ENCODE measurements at places on chromosomes 7 and 10.
A peak's percentile ranks its signal among the peaks of the same experiment; 100 is the strongest.

GRCh38 chr7:92244808-92245486, 767 bp downstream of the KRIT1 start:
- DNase-seq = no peak

- DNase-seq = no peak
Measured at GRCh38 chr10:110873951-110874350, 2.2 kb downstream of the PDCD4 start.

- DNase-seq = no peak
Measured at GRCh38 chr7:139875821-139876241, 46.8 kb downstream of the TBXAS1 start.

- no peak for DNase-seq
Measured at GRCh38 chr7:41130561-41131236, 572.2 kb downstream of the INHBA start.

DNA sequence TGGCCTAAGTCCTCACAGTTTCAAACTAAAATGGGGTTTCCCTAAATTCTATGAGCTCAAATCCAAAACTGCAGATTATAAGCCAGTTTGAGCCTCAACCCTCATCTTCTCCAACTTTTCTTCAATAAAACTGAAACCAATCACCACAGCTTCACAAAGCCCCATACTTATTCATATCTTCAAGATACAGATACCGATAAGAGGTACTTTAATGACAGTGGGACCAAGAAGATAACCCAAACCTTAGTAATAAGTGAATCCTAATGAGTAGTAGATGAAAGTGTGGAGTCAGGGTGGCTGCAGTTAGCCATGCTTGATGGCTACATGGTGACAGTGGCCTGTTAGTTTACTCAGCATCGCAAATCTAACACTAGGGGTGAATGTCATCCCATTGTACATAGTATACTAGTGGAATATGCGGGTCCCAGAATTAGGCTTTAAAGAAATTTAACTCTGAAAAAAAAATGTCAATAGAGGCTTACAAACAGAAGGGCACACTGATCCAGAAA, 395.8 kb upstream of the PHF14 start:
- no peak for DNase-seq

- no peak for DNase-seq
Measured at GRCh38 chr7:94240902-94241301, 153.8 kb upstream of the COL1A2 start.

DNA sequence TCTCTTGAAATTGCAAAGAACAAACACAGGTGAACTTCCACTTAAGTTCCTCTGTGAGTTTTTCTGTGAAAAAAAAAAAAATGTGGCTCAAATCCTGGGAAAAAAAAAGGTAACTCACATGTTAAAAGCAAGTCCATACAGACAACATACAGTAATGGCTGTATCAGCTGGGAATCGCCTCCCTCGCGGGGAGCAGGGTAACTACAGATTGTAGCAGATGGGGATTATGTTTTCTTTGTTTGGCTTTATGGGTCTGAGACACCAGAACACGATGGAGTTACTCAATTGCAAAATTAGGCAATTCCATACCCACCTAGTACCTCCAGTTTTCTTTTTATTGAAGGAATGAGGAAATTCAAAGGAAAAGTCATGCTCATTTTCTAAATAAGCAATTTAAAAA, 42.3 kb downstream of the FEZF1 start:
- no peak for DNase-seq

DNA sequence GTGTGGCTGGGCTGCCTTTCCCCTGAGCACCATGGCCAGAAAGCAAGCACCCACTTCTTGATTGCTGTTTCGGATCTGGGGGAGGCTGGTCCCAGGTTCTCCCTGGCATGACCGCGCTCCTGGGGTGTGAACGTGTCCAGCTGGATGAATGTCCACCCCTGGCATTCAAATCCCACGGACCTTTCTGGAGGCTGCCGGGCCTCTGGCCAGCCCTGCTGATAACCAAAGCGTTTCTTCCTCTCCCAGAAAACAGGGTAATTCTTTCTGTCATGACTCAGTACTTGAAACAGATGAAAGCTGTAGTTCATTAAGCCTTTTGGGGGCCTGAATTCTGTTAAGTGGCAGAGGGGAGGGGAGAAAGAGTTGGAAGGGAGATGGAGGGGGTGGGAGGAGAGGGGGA, 73.1 kb upstream of the SAMD8 start:
- DNase-seq = no peak

GRCh38 chr7:102222445-102222844, 64.2 kb upstream of the SH2B2 start:
- no peak for DNase-seq

- no peak for DNase-seq
Measured at GRCh38 chr7:120334475-120334874, 61.5 kb downstream of the KCND2 start.

- peak; percentile 39 for DNase-seq
Measured at GRCh38 chr10:124403548-124403947, 15.2 kb downstream of the OAT start.

DNA sequence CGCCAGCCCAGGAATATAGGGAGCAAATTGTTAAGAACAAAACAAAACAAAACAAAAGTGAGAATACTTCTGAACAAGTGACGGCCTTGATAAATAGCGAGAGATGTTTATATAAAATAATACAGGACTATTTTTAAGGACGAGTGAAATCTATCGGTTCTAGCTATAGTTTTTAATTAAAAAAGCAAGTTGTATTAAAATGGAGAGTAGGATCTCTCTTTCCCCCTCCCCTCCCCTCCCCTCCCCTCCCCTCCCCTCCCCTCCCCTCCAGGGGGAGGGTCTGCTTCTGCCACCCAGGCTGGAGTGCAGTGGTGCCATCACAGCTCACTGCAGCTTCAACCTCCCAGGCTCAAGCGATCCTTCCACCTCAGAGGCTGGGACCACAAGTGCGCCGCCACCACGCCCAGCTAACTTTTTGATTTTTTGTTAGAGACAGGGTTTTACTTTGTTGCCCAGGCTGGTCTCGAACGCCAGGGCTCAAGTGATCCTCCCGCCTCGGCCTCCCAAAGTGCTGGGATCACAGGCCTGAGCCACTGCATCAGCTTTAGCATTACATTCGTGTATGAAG, 440 bp upstream of the TCAF1 start:
- DNase-seq = no peak

DNA sequence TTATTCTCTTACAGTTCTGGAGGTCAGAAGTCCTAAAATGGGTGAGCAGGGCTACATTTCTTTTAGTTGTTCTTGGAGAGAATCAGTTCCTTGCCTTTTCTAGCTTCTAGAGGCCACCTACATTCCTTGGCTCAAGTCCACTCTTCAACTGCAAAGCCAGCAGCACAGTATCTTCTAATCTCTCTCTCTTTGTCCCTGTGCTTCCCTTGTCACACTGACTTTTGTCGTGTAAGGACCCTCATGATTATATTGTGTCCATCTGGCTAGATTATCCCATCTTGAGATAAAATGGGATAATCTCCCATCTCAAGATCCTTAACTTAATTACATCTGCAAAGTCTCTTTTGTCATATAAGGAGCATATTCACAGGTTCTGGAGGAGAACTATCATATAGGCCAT, 359.0 kb downstream of the ADRA2A start:
- DNase-seq = no peak

- DNase-seq = no peak
Measured at GRCh38 chr10:22685926-22686325, 28.5 kb downstream of the PIP4K2A start.

Measured in NCI-H1930 (cell line).